ENCODE measurements at places on chromosomes 5 and 9. TPM values are rescaled to one million over a fixed set of nuclear protein-coding genes. Genes with fewer than 3 reads are reported as not detected.

GRCh38 chr5:67089200-67089725, 107.3 kb downstream of the CD180 start:
- peak; percentile 49 for DNase-seq
- peaks cover 5% of the 10 kb centered on the region for H3K4me1 ChIP-seq
- no peak overlapping the region for H3K27ac ChIP-seq
- no peaks in the 10 kb centered on the region for H3K27me3 ChIP-seq

DNA sequence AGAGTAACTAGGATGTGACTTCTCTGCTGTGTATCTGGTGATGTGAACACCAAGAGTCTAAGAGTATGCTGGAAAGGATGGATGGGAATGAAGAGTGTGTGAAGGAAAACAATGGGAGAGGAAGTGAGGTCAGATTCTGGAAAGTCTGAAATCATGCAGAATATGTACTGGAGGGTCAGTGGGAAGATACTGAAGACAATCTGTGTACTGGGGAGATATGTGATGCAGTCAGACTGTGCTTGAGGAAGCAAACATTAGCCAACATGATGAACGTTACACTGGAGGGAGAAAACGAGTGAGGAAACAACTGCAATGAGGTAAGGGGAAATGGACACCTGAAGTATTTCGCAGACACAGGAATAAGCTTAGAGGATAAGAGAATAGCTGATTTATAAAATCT, 105.7 kb downstream of the NR3C1 start:
- peak overlapping the region; percentile 25 for H3K27ac ChIP-seq
- DNase-seq = no peak
- H3K27me3 ChIP-seq = no peaks in the 10 kb centered on the region
- H3K4me1 ChIP-seq = peaks cover 10% of the 10 kb centered on the region
- no peak overlapping the region for H3K4me3 ChIP-seq

DNA sequence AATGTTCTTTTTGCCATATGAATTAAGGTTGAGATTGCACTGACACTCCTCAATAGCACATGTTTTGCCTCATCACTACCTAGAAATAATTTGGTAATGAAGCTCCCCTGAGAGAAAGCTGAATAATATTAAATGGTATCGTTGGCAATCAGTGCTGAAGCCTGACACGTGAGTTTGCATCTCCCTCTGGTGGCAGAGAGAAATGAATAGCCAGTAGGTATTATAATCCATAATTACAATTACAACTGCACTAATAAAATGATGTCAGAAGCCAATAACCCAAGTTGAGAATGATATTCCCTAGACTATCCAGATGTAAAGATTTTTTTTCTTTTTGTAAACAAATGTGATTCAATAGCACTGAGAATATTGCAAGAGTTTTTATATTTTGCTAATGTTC, 700.3 kb downstream of the PTPRD start:
- no peaks in the 10 kb centered on the region for H3K27me3 ChIP-seq
- no peak for DNase-seq
- no peaks in the 10 kb centered on the region for H3K36me3 ChIP-seq
- no peak overlapping the region for H3K4me3 ChIP-seq
- no peak overlapping the region for H3K27ac ChIP-seq

THBS4 gene
- total RNA-seq = 2.1 TPM

FKBP15 gene
- total RNA-seq = 36.7 TPM

SLC9A3 gene
- 3.0 TPM for total RNA-seq

All from activated CD4-positive, alpha-beta T cell treated with anti-CD3 and anti-CD28 coated beads, Interleukin-2, amount 10 ng/mL, durations not matched to agents 24 days and 14 days (primary cell).